Fibroblast of villous mesenchyme (primary cell): ENCODE measurements at places on chromosomes 3 and 15. TPM values are rescaled to one million over a fixed set of nuclear protein-coding genes. Genes with fewer than 3 reads are reported as not detected.

Gene CASR
- total RNA-seq, result not detected in 2 replicates

Gene GABPB1
- total RNA-seq, result 33.8 and 44.9 TPM in 2 replicates

Gene WDR5B
- 5.2 and 6.9 TPM in 2 replicates for total RNA-seq

Gene GOLGA8J
- not detected in 2 replicates for total RNA-seq

Gene PPP1R14D
- not detected in 2 replicates for total RNA-seq

GRCh38 chr15:74403991-74404563 lies 29.7 kb downstream of the SEMA7A start:
- no peak for DNase-seq

- no peak for DNase-seq
Observed at GRCh38 chr3:119301662-119302061, 7.5 kb downstream of the ARHGAP31 start.

- DNase-seq, result no peak
Observed at GRCh38 chr3:168001244-168001643, 94.5 kb downstream of the GOLIM4 start.

DNA sequence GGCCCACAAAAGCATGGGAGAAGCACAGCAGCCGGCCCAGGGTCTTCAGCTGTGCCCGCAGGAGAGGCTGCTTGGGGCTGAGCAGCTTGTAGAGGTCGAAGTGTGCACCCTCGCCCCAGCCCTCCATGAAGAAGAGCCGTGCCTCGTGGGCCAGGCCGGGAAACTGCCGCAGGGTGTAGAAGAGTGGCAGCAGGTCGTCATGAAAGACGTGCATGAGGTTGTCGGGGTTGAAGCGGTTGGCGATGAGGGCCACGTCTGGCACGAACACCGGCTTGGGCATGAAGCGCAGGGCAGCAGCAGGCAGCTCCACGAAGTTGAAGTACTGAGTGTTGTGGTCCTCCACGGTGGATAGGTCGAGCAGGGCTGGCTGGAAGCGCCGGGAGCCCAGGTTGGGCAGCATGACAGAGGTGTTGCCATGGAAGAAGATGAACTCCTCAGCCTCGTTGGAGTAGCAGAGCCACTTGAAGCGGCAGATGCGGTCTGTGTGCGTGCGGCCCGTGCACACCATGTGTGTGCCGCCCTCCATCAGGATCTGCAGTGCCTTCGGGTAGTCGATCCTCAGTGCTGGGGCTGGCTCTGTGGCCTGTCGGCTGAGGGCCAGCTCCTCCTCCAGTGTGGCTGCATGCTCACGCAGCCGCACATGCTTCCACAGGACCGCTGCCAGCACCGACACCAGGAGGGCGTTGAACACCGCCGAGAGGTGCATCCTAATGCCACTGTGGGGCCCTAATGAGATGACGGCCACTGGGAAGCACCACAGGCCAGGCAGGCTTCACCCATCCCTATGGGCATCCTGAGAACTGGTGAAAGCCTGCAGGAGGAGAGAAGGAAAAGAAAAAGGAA lies 24.9 kb downstream of the POMGNT2 start:
- DNase-seq, result no peak

DNA sequence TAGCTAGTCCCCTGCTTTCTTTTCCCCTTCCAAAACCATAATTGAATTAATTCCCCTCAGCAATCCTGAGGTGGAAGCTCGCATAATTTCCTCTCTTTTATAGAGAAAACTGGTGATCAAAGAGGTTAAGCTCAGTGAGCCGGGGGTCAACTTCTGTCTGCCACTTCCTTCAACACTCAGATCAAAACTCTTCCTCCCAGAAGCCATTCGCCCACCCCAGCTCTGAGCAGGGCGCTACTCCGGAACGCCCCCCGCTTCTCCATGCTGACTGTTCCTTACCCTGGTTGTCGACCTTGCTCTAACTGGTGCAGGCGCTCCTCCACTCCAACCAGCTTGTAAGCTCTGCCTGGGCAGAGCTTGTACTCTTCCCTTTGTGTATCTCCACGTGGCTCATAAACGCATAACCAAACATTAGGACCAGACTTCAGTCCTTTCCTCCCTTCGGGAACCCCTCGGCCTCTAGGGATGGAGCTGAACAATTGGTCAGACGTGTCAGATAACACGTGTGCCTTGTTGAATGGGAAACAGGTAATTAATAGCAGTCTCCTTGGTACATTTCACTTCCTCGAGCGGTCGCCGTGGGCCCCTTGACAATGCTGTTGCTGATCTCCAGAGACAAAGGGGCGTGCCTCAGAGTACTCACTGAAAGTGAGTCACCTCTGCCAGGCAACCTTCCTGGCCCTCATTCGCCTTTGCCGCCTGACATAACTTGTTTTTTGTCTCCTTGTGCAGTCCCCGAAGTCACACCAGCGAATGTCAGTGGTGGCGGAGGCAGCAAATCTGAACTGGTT lies 71.8 kb downstream of the IL5RA start:
- no peak for DNase-seq

DNA sequence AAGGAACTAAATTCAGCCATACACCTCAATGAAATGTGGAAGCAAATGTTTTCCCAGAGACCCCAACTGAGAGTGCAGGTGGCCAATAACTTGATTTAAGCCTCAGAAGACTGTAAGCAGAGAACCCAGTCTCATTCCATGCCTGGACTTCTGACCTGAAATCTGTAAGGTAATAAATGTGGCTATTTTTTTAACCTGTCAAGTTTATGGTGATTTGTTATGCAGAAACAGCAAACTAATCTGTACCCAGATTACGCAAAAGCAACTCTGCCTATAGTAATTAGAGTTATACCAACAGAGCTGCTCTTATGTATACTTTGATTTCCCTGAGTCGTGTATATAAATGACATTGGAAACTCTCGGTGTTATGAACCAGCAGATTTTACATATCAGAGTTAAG lies 534.0 kb upstream of the NAALADL2 start:
- DNase-seq, result no peak

DNA sequence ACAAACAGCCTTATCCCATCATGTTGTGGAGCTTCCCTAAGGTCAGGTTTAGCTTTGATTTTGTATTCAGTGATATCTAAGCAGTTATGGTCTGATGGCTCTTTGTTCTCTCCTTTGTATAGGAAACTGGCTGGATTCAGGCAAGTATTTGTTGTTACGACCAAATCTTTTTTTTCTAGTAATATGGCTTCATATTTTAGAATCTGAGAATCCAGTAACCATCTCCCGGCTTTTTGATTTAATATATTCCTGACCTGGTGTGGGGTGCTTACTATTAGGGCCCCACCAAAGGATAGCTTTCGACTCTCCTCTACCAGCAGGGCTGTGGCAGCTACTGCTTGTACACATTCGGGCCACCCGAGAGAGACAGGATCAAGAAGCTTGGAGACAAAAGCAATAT lies 23.0 kb downstream of the ARL8B start:
- no peak for DNase-seq

GRCh38 chr15:26166429-26166828 lies 303.3 kb upstream of the ATP10A start:
- DNase-seq, result no peak
